H9 (cell line): ENCODE measurements at places on chromosomes 6 and 20. TPM values are rescaled to one million over a fixed set of nuclear protein-coding genes. Genes with fewer than 3 reads are reported as not detected.

GRCh38 chr20:57259121-57259937, 7.1 kb downstream of the BMP7 start:
- no peak overlapping the region for H3K27ac ChIP-seq
- no peaks in the 10 kb centered on the region; the same call in 1 of the 2 replicates for H3K36me3 ChIP-seq
- H3K4me3 ChIP-seq = 0 out of 3 replicates have a peak overlapping the region, but pooled peaks have one; percentile 40
- H3K27me3 ChIP-seq = peaks cover 14% of the 10 kb centered on the region; the same call in 1 of the 2 replicates
- peaks cover 23% of the 10 kb centered on the region for H3K4me1 ChIP-seq

DNA sequence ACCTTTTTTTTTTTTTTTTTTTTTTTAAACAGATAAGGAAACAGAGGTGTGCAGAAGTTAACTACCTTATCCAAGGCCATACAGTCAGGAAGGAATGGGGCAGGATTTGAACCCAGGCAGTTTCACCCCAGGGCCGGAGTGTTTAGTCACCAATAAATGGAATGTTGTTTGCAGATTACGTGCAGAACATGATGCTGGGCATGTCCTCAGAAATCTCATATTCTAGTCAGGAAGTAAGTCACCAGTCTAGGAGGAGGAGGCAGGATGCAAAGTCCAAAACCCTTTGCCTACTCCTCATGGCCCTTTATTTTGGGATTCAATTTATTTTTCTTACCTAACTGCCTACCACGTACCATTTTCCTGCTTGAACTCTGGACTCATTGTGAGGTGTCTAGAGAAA, 57.1 kb upstream of the LRRC1 start:
- H3K36me3 ChIP-seq = no peaks in the 10 kb centered on the region
- H3K4me3 ChIP-seq = no peak overlapping the region
- no peak for DNase-seq
- no peaks in the 10 kb centered on the region for H3K4me1 ChIP-seq

DNA sequence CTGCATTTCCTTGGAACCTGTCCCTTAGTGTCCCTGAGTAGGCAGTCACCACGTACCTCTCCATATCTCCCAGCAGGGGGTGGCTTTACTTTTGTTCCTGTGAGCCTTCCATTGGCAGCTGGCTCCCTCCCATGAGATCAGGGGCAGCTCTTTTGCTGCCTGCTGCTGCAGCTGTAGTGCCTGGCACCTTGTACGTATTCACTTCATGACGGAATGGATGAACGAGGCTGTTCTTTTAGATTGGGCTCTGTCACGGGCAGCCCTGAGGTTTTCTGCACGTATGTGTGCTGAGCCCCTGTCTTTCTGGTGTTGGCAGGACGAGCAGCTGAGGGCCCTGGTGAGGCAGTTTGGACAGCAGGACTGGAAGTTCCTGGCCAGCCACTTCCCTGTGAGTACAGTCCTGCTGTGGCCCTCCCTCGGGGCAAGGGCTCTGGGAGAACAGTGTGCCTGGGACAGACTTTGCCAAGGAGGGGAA, 14.6 kb downstream of the MYBL2 start:
- no peak for DNase-seq
- no peak overlapping the region for H3K27ac ChIP-seq
- H3K27me3 ChIP-seq = no peaks in the 10 kb centered on the region
- H3K4me1 ChIP-seq = no peaks in the 10 kb centered on the region
- H3K36me3 ChIP-seq = peaks cover 17% of the 10 kb centered on the region

DNA sequence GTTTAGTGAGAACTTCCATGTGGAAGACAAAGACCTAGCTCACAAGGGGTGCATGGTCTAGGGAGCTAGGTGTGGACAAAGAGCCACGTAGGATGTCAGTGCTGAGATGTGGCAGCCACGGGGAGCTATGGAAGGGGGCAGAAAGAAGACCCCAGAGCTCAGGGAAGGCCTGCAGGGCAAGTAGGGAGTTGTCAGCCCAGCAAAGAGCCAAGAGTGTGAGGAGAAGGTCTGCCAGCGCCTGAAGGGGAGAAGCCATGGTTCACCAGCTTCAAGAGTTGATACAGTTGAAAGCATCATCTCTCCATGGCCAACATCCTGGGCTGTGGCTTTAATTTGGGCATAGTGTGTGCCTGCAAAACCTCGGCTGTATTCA, 95.6 kb downstream of the CDH26 start:
- no peaks in the 10 kb centered on the region; the same call in 1 of the 2 replicates for H3K36me3 ChIP-seq
- DNase-seq = no peak
- no peak overlapping the region for H3K4me3 ChIP-seq
- H3K27me3 ChIP-seq = no peaks in the 10 kb centered on the region

OR12D2 gene
- total RNA-seq = not detected in 2 replicates
